ENCODE measurements at places on chromosomes 12 and 14. TPM values are rescaled to one million over a fixed set of nuclear protein-coding genes. Genes with fewer than 3 reads are reported as not detected.

The PLEKHH1 gene
- 1.4 TPM for total RNA-seq

GRCh38 chr12:46824709-46825108, 1.1 kb downstream of the SLC38A4 start:
- DNase-seq, result no peak

DNA sequence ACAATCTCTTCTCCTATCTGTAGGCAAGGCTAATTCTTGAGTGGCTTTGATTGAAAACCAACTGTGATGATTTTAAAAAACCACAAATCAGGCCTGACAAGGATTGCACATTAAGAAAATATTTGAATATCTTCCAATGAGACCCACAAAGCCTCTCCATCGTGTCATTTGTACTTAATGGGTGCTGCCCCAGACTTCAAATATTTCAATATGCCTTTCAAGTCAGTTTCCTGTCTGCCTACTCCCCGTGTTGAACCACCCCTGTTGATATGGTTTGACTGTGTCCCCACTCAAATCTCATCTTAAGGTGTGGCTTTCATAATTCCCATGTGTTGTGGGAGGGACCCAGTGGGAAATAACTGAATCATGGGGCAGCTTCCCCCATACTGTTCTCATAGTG, 159.7 kb upstream of the EGLN3 start:
- no peak for DNase-seq

DNA sequence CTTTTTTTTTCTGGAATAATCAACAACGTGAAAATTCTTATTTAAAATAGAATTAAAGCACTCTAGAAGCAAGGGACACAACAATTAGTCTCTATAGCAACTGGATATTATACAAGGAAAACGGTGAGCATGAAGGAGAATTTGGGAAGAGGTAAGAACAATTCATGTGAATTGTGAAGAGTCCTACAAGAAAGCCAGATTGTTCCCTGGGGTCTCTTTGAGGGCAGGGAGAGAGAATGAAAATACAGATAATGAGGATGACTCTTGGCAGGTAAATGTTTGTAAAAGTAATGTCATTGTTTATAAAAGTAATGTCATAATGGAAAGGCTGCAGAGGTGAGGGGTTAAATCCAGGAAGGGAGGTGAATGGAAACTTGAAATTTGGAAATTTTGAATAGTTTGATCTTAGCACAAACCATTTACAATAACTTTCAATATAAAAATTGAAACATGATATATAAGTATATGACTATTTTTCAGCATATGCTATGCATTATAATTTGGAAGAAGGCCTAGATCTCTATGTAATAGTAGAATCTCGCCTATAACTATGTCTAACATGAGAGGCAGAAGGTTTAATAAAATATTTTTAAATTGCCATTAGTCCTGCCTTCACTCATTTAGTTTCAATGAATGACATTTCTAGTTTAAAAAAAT, 378.8 kb upstream of the DCN start:
- no peak for DNase-seq

- no peak for DNase-seq
Measured at GRCh38 chr14:41783403-41783802, 176.7 kb downstream of the LRFN5 start.

DNA sequence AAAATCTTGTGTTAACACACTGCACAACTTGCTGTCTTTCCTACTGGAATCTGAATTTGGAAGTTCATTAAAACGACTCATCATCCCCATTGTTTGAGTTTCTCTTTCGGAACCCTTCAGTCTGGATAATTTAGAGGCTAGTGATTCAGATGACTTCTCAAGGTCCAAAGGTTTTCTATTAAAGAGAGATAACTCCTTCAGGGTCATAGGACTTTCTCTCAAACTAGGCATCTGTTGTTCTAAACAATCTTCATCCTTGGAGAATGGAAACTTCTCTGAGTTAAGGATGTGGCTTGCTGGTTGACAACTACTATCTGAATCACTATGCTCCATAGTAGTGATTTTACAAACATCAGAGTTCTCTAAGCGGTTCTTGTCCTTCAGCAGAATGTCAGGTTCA, 4.4 kb downstream of the MLH3 start:
- DNase-seq, result no peak

- no peak for DNase-seq
Measured at GRCh38 chr14:92774572-92774971, 19.5 kb upstream of the GOLGA5 start.

The ITGB7 gene
- total RNA-seq, result 2.9 TPM

Measured in posterior vena cava (tissue), 2 donors.